ENCODE measurements at places on chromosomes 3 and 15.

GRCh38 chr15:98676586-98677270 lies 28.4 kb downstream of the IGF1R start:
- DNase-seq: peak; percentile 28

GRCh38 chr15:55279746-55280351 lies 9.8 kb downstream of the RAB27A start:
- DNase-seq: no peak

- DNase-seq: no peak
Measured at GRCh38 chr15:49145651-49146609, 9.5 kb downstream of the COPS2 start.

DNA sequence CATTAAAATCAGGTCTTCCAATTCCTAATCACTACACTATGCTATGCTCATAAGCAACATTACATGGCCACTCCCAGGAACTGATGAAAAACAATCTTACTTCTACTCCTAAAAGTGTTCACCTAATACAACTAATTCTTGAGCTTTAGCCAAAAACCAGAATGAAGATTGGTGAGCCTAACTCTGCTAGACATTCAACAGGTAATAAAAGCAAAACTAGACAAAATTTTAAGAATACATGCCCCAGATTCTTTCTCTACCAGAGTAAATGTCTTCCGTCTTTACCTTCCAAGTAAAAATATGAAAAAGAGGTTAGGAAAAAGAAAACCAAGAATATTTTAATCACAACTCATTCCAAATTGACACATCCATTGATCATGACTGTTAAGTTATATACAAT lies 31.3 kb downstream of the ATP13A3 start:
- DNase-seq: no peak

- no peak for DNase-seq
Measured at GRCh38 chr3:125383744-125384143, 8.6 kb upstream of the ZNF148 start.

DNA sequence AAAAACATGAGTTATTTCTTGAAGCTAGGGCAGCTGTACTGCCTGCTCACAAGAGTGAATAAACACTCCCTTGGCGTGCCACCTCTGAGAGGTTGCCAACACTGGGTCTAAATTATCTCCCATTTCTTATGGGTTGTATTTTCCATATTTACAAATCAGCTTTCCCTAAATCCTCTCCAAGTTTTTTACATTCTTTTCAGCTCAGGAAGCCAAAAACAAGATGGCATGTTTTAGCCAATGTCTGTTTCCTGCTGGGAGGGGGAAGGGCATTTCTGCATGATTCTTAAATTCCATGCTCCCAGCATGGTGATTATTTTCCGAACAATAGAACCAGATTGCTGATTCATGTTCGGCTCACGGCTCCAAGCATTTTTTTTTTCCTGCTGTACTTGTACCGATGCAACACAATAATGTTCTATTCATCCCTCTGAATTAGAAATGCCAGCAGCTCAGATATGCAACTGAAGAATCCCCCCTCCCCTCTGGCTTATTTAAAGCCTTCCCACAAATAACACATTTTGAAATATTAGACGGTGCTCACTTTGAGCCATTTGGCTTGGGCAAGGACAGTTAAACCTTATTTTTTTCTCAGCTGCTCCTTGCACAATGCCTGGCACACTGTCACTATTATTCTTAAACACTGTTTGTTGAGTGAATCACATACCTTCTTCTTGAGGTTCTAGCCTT lies 252.5 kb downstream of the THRB start:
- DNase-seq: no peak

GRCh38 chr3:151394611-151395010 lies 10.1 kb upstream of the P2RY12 start:
- DNase-seq: no peak

GRCh38 chr3:110851736-110852135 lies 219.9 kb upstream of the NECTIN3 start:
- no peak for DNase-seq

- DNase-seq: no peak
Measured at GRCh38 chr3:16546186-16547010, 32.9 kb upstream of the RFTN1 start.

DNA sequence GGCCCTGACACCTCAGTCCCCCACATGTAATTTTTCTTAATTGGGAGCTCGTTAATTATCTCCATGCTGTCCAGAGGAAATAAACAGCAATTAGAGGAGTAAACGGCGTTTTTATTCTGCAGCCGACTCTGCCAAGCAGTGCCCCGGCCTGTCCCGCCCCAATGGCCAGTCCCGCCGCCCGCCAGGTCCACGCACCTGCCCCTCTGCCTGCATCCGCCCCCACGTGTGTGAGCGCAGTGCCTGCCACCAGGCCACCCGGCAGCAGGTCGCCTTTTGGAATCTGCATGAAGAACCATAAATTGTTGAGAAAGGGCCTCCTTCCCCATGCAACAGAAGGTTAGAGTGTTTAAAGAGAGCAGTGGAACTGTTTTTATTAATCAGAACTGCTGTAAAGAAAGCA lies 87.5 kb upstream of the LINGO1 start:
- DNase-seq: no peak

- no peak for DNase-seq
Measured at GRCh38 chr15:85997618-85998017, 82.1 kb upstream of the AGBL1 start.

DNA sequence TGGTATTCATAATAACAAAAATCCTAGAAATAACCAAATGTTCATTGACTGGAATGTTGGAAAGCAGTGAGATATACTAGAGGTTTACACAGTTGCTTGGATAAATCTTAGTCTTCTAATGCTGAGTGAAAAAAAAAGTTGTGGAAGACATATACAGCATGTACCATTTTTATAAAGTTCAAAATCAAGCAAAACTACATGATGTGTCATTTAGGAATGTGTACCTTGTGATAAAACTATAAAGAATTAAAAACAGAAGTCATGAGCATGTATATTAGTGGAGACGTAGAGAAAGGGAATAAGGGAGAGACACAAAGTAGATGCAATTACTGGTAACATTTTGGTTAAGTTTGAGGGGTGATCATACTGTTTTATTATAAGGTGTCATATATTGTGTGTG lies 45.2 kb downstream of the FBXL2 start:
- DNase-seq: no peak

DNA sequence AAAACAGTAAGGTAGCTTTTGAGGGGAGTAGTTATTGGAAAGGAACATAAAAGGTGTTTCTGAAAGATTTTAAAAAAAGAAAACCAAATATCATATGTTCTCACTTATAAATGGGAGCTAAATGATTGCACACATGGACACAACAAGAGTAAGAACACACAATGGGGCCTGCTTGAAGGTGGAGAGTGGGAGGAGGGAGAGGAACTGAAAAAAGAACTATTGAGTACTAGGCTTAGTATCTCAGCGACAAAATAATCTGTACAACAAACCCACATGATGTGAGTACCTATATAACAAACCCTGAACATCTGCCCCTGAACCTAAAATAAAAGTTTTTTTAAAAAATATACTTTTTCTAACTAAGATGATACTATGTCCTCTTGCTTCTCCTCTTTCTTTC lies 138.3 kb downstream of the CGGBP1 start:
- DNase-seq: no peak

DNA sequence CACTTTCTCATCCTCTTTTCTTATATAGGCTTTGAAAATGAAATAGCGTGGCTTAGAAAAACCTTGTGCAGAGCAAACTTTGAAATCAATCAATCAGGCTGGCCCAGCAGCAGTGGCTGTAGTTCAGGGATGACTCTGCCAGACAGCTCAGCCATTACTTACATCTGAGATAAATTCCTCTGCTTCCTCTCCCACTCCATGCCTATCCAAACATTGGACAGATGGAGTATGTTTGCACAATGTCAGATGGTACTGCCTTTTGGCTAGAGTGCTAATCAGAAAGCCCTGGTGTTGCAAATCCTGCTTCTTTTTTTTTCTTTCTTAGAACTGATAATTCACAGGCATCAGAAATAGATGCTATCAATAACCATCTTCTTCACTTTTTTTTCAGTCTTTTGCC lies 1065.1 kb downstream of the AGBL1 start:
- no peak for DNase-seq

DNA sequence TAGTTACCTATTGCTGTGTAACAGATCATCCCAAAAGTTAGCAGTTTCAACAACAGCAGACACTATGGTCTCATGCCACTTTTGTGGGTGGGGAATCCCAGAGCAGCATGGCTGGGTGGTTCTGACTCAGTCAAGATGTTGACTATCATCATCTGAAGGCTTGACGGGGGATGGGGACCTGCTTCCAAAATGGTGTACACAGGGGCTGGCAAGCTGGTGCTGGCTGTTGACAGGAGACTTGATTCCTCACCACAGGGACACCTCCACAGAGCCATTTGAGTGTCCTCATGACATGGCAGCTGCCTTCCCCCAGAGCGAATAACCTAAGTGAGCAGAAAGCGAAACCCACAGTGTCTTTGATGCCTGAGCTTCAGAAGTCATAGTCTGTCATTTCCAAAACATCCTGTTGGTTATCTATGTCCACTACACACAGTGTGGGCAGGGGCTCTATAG lies 19.1 kb downstream of the DNAJB8 start:
- DNase-seq: no peak

DNA sequence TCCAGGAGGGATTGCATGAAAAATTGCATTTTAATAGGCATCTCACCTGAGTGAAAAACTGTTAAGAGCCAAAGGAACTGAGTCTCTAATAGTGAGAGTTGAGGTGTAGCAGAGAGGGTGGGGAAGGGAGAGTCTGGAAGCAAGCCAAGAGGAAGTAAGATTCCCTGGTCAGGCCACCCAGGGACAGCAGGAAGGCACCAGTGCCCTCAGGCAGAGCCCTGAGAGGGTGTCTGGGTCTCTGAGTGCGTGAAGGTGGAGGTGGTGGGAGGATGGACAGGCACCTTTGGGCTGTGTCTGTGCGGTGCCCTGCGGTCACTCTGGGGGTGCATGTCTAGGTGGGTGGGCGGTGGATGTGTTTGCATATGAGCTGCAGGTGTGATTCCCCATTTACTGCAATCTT lies 300.4 kb upstream of the ROPN1 start:
- DNase-seq: no peak

- DNase-seq: peak; percentile 64
Measured at GRCh38 chr3:183287301-183287971, 34.4 kb downstream of the B3GNT5 start.

DNA sequence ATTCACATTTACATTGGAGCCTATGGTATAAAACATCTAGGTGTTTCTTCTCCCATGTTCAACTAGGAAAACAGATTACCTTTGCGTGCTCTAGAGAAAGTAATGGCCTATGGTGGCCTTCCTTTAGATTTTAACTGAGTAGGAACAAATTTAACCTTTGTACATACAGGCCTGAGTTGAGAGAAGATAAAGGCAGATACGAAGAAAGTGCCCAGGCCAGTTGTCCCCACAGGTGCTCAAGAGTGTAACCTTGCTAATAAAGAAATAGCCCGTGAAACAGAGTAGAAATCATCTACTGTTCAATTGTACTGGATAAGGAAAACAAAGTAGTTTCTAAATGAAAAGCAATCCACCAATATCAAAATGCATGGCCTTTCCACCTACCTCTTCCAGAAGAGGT lies 6.8 kb upstream of the TSC22D2 start:
- DNase-seq: no peak

GRCh38 chr3:23312866-23313265 lies 109.7 kb downstream of the UBE2E2 start:
- DNase-seq: no peak

GRCh38 chr15:89631902-89632264 lies 23.4 kb downstream of the KIF7 start:
- DNase-seq: peak; percentile 43

DNA sequence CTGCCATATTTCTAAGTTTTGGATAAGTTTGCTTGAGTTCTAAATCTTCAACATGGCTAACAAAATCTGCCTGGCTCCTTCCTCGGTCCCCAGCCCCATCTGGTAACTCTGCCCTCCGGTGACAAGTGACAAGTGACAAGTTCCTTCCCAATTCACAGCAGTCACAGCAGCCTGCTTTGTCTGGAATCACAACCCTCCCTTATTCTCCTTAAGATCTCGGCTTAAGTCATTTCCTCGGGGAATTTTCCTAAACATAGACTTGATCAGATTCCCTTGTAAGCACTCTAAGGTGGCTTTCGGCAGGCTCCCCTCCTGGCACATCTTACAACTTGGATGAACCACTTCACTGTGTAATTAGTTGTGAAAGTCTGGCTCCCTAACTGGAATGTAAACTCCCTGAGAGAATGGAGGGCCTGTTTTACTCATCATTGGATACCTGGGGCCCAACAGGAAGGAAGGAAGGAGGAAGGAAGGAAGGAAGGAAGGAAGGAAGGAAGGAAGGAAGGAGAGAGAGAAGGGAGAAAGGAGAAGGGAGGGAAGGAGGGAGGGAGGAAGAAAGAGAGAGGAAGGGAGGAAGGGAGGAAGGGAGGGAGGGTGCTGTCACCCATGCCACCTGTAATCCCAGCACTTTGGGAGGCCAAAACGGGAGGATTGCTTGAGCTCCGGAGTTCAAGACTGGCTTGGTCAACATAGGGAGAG lies 126.4 kb downstream of the SHQ1 start:
- DNase-seq: no peak

- no peak for DNase-seq
Measured at GRCh38 chr3:184261270-184261853, at the start of gene CAMK2N2. Gene CAMK2N2 (minus strand): TSS chr3:184261553. CDS start chr3:184261285, 268 bp downstream.

DNA sequence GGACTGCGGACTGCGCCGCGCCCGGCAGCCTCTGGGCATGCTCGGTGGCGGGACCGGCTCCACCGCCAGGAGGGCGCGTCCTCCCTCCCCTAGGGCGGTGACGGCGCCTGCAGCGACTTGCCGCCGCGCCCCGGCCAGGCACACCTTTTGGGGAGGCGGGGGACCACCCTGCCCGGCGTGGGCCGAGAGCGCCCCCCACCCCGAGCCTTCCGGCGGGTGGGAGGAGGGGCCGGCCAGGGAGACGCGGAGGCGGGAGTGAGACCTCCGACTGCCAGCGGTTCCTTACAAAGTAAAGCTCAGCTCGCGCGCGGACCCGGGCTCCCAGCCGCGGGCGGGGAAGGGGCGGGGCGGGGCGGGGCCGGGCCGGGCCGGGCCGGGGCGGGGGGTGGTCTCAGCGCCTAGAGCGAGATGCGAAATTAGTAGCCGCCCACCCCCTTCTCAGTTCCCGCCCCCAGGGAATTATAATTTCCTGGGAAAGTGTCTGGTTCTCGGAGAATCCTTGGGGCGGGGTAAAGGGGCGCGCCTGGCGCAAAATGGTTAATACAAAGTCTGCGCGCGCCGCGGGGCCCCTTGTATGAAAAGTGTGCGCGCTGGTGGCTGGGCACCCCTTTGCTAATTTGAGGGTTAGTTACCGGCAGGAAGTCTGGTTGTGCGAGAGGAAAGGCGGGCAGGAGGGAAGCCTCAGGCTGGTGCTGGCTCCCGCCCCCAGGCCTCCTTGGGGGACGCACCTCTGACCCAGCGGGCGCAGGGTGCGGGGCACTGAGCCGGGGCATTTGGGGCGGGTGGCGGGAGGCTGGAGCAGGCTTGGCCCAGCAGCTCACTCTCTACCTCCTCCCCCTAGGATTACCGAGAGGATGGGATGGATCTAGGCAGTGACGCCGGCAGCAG lies 224.8 kb upstream of the IL12A start:
- DNase-seq: peak; percentile 67

DNA sequence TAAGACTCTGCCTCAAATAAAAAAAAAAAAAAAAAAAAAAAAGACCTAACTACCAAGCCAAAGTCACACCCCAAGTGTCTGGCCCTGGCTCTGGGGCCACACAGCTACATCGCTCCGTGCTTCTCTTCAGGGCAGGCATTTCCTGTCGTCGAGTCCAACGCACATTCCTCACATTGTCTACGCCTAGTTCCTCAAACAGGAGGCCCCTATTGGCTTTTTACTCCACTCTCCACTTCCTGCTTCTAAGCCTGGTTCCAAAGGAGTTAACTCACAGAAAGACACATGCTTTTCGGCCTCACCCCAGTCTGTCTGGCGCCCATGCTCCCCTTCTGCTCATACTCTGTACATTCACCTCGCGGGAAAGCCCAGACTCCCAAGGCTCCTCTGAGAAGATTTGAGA lies 28.8 kb downstream of the KNG1 start:
- DNase-seq: peak; percentile 60

- no peak for DNase-seq
Measured at GRCh38 chr15:100913961-100914360, 5.2 kb upstream of the LRRK1 start.
